Right forelimb (tissue), 1 donor: ENCODE measurements at places on chromosomes 6 and 20.
A peak's percentile ranks its signal among the peaks of the same experiment; 100 is the strongest.

DNA sequence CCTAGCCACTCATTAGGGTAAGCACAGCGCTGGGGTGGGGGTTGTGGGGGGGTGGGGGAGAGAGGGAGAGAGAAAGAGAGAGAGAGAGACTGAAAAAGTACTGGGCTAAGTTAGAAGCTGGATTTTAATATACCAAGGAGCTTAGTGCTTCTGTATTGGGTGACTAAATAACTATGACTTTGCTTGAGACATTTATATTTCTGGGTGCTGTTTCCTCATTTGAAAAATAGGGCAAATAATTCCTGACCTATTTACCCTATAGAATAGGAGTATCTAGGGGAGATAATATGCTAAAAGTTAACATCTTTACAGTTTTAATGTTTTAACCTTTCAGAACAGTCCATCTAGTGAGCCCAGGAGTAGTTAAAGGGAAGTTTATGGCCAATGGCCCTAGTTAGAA lies 7.7 kb downstream of the NKAIN2 start:
- no peak for DNase-seq

- peak; percentile 79 for DNase-seq
Measured at GRCh38 chr6:44237021-44237812, 9.7 kb upstream of the HSP90AB1 start.

DNA sequence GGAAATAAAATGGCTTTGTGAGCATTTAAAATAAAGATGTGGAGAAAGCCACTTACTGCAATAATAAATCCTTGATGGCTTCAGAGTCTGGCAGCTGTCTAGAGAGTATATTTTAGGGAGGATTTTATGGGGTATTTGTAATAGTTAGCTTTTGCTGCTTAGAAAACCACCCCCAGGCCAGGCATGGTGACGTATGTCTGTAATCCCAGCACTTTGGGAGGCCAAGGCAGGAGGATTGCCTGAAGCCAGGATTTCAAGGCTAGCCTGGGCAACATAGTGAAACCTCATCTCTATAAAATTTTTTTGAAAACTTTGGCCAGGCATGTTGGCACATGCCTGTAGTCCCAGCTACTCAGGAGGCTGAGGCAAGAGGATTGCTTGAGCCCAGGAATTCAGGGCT lies 63.8 kb downstream of the ISM1 start:
- no peak for DNase-seq

DNA sequence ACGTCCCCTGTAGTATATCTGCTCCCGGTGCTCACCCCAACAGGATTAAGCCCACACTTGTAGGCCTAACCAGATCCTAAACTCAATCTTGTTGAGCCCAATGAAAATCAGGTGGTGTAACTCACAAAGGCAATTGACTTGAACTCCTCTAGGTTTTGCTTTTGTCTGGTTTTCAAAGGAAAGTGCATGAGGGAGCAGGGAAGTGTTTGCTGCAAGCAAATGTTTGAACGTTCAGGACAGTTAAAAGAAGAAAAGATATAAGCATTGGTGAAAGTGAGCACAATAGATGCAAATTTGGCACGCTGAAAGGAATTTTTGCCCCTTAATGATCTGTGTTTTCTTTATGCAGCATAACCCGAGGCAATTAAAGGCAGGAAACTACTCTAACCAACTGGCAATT lies 212.6 kb downstream of the PLCB1 start:
- DNase-seq, result no peak

DNA sequence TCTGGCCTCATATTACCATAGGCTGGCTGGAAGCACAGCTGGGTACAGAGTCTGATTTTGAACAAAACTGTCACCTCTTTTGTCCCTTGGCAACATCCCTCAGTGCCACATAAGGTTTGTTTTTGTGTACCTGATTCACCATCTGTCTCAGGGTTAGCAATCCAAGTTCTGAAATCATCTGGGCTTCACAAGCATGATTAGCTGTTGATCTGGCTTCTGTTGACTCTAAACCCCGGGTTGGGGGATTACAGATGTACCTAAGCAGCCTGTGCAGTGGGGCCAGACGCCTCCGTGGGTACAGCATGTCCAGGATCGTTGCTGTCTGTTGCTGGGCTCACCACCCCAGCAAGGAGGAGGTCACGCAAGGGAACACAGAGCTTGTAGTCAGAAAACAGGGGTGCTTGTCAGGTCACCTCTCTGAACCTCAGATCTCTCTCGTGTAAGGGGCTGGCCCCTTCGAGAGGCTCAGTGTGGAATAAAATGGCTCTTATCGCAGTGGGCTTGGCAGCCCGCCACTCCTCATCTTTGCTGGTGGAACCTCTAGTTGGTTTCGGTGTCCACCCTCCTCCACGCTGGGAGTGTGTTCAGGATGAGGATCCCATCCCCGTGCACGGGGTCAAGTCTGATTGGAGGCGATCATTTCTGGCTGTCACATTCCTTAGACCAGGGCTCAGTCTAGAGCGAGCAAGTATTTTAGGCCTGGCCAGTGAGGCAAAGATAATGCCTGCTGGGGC lies 39.2 kb upstream of the ZNF831 start:
- no peak for DNase-seq

GRCh38 chr6:137357263-137357947 lies 136.8 kb downstream of the OLIG3 start:
- DNase-seq, result no peak

GRCh38 chr20:38551056-38551626 lies 29.9 kb upstream of the ADIG start:
- no peak for DNase-seq

DNA sequence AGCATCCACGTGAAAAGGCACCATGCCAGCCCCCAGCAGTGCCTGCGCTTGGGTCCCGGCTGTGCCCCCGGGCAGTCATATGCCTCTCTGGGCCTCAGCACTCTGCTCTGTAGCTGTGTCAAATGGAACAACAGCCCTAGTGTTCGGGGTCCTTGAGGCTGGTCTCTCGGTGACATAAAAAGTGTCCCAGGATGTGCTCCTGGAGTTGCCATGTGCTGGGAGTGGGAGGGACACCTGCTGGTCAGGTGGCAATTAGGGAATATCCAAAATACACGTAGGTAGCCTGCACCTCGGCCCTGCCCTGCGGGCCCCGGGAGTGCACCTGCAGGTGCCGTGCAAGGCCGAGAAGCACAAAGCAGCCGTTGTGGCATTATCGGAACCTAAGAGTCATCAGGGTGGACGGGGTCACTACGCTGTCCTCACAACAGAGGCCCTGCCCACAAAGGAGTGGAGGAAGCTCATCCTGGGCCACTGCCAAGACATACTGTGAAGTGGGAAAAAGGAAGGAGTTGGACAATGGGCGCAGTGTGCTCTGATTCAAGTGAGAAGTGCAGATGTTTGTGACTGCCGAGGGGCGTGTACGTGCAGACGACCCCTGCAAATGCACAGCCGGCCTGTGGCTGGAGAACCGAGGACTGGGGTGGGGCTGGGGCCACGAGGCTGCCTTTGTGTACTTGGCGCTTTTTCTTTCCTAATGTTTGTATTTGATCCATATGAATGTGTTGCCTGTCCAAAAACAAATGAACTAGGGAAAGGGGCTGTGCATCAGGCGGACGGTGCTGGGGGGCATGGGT lies 24.6 kb downstream of the SLCO4A1 start:
- DNase-seq, result no peak

DNA sequence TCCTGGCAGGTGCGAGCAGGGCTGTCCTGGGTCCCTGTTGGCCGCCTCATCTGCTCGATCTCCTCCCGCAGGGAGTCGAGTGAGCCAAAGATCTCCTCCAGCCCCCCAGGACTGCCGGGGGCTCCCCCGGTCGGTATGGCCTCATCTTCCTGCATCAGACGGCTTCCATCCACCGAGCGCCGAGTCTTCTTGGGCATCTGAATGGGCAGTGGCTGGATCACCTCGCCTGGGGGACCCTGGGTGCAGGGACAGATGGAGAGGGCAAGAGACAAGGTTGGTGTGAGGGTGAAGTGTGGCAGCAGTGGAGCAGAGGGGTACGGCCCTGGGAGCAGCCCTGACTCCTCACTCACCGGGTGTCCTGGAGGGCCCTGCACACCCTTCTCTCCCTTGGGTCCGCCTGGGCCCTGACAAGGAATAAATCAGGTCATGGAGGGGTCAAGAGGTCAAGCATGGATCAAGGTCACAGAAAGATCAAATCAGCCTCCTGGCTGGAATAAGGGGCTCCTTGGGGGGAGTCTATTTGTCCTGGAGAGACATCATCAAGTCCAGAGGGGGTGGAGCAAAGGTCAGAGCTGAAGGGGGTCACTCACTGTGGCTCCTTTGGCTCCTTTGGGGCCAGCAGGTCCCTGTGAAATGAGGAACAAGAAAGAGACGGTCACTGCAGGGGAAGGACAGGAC lies 26.5 kb downstream of the COL11A2 start:
- no peak for DNase-seq

DNA sequence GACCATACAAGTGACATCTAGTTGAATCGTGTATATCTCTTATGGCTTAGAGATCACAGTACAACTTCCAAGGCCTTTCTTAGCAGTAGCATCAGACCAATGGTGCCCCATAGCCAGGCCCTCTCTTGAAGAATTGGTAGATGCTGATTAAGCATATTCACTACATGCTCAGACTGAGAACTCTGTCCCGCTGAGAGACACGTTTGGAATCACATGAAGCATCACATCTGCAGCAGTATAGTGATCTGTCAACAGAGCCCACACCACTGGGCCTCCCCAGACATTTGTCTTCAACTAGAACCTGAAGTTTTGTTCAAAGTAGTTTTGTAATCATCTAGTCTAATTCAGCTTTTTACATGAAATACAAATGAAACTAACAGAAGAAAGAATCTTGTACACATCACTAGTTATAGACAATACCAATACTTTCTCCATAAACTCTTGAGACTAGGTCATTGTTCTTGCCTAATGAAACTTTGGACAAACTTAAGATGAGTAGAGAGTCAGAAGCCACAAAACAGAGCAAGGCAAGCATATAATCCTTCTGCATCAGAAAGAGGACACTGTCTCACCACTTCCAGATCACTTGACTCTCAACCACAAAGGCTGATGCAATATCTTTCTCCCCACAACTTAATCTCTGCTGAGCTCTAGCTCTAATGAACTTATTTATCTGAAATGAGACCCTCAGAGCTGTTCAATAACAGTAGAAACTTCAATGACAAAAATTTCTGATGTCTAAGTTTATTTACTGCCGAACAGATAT lies 182.7 kb downstream of the TBX18 start:
- DNase-seq, result no peak

- DNase-seq, result no peak
Measured at GRCh38 chr20:15682690-15683089, 890.6 kb downstream of the KIF16B start.

- no peak for DNase-seq
Measured at GRCh38 chr20:23565503-23566045, 2.7 kb downstream of the CST9L start.

GRCh38 chr6:125834348-125834747 lies 43.6 kb downstream of the NCOA7 start:
- no peak for DNase-seq

DNA sequence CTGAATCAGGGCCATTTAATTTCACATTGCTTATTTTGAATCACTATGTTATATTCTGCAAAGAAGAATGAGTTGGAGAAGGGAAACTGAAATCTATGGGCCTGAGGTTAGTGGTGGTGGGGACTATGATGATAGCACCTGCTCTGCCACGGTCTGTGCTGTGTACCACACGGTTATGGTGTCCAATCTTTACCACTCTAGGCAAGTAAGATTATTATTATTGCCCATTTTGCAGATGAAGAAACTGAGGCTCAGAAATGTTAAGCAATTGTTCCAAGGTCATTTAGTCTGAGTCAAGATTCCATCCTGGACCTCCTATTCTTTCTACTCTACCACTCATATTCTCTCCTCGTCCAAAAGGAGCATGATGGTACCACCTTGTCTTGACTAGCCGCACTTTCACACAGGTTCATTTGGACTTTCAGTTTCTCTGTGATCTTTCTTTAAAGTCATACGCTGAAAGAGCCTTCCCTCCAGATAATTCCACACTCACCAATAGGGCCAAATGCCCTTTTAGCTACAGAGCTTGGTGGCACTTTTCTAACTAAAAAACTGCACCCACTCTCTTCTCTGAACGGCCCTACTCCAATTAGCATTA lies 56.2 kb downstream of the GFOD1 start:
- DNase-seq, result no peak

- peak; percentile 39 for DNase-seq
Measured at GRCh38 chr6:40348591-40348990, 238.6 kb downstream of the LRFN2 start.

DNA sequence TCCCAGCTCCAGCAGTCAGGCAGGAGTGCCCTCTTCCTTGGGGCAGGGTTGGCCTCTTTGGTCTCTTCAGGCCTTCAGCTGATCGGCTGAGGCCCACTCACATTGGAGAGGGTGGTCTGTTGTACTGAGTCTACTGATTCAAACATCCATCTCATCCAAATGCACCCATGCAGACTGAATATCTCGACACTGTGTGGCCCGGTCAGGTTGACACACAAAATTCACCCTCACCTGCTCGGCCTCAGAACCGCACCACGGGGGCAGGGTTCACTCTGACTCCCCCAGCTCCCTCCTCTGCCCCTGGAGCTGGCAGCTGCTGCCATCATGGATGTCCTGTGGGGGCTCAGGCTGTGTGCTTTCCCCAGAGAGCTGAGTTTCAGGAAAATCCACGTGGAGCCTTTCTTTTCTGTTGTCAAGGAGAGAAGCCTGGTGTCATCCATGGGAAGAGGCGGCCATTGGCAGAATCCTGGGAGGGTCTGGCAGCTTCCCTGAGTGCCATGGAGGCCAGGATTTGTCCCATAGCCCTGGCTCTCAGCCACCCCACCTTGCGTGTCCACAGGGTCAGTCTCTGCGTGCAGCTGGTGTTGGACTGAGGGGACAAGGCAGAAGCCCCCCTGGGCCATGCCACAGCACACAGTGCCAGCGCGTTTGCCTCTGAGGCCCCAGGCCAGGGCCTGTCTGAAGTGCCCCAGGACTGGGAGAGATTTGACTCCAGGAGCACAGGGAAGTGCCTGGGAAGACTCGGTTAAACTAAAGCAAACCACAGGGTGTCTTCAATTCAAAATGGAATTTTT lies 114.1 kb downstream of the ERMARD start:
- peak; percentile 35 for DNase-seq

DNA sequence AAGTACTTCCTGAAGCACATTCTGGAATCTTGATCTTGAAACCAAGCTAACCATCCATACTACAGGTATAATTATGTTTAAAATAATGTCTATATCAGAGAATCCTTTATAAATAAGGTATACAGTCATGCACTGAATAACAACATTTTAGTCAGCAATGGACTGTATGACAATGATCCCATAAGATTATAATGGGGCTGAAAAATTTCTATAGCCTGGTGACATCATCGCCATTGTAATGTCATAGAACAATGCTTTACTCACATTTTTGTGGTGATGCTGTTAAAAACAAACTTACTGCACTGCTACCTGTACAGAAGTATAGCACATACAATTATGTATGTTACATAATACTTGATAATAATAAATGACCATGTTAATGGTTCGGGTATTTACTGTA lies 31.8 kb downstream of the RNF146 start:
- DNase-seq, result no peak
